ENCODE measurements at places on chromosomes 16 and 17. TPM values are rescaled to one million over a fixed set of nuclear protein-coding genes. Genes with fewer than 3 reads are reported as not detected.
A peak's percentile ranks its signal among the peaks of the same experiment; 100 is the strongest.

GRCh38 chr16:84093879-84094270 lies 22.9 kb downstream of the MBTPS1 start:
- no peak overlapping the region for H3K27ac ChIP-seq
- H3K4me3 ChIP-seq = no peak overlapping the region
- H3K4me1 ChIP-seq = peaks cover 29% of the 10 kb centered on the region
- H3K36me3 ChIP-seq = peaks cover 76% of the 10 kb centered on the region
- H3K27me3 ChIP-seq = no peaks in the 10 kb centered on the region

GRCh38 chr17:2241823-2242222 lies 61.8 kb downstream of the SMG6 start:
- no peaks in the 10 kb centered on the region for H3K4me1 ChIP-seq
- no peak for DNase-seq
- no peaks in the 10 kb centered on the region for H3K27me3 ChIP-seq
- H3K27ac ChIP-seq = no peak overlapping the region
- peaks cover 52% of the 10 kb centered on the region for H3K36me3 ChIP-seq
- H3K4me3 ChIP-seq = no peak overlapping the region

DNA sequence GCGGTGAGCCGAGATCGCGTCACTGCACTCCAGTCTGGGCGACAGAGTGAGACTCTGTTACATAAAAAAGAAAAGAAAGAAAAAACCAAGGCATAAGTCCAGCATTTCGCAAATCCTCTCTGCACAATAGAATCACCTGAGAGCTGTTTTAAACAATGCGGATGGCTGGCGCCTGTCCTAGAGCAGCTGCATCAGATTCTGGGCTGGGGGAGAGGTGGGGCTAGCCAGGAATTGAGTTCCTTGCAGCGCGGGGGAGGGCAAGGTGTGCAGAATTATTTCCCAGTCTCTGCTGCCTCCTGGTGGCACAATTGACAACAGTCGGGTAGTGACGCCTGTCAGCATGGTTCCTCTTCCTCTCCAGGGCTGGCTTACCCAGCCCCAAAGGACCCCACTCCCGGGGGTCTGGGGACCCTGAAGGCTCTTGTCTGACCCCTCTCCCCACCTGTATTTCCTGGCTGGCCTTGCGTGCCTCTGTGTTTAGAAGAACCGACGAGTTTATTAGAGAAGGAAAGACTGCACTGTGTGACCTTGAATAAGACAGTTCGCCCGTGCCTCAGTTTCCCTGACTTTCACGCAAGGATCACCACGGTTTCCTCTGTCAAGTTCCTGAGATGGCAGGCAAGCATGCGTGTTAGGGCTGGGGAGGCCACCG lies 41.1 kb upstream of the PLCG2 start:
- no peaks in the 10 kb centered on the region for H3K27me3 ChIP-seq
- no peak overlapping the region for H3K4me3 ChIP-seq
- DNase-seq = peak; percentile 94
- H3K4me1 ChIP-seq = peaks cover 9% of the 10 kb centered on the region
- no peak overlapping the region for H3K27ac ChIP-seq
- H3K36me3 ChIP-seq = no peaks in the 10 kb centered on the region

DNA sequence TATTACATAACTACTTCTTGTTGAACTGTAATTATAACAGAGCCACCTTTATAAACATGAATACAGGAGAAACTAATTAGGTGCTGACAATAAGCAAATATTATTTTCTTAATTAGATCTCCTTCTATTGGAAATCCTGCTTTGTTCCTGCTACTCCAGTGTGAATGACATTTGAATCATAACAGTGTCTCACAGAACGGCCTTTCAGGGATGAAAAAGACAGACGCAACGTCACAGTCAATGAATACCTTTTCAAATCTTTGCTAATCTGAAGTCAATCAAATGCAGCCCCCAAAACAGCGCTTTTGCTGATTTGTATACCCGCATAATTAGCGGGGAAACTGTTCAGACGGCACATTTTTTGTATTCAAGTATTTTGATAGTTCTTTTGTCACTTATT lies 240.4 kb upstream of the CDH8 start:
- DNase-seq = no peak
- H3K36me3 ChIP-seq = no peaks in the 10 kb centered on the region
- H3K27me3 ChIP-seq = no peaks in the 10 kb centered on the region
- H3K4me1 ChIP-seq = no peaks in the 10 kb centered on the region
- H3K4me3 ChIP-seq = no peak overlapping the region

- H3K4me1 ChIP-seq = no peaks in the 10 kb centered on the region
- no peaks in the 10 kb centered on the region for H3K36me3 ChIP-seq
- no peaks in the 10 kb centered on the region for H3K27me3 ChIP-seq
- no peak overlapping the region for H3K27ac ChIP-seq
- no peak overlapping the region for H3K4me3 ChIP-seq
- DNase-seq = no peak
These were observed 258.4 kb downstream of the MAP2K6 start for GRCh38 chr17:69672924-69673323.

GRCh38 chr16:89323120-89323960 lies 105.8 kb downstream of the ZNF778 start:
- H3K4me3 ChIP-seq = no peak overlapping the region
- H3K4me1 ChIP-seq = peaks cover 74% of the 10 kb centered on the region
- no peak for DNase-seq
- H3K36me3 ChIP-seq = peaks cover 28% of the 10 kb centered on the region
- no peaks in the 10 kb centered on the region for H3K27me3 ChIP-seq

- H3K27ac ChIP-seq = no peak overlapping the region
- no peaks in the 10 kb centered on the region for H3K27me3 ChIP-seq
- no peaks in the 10 kb centered on the region for H3K36me3 ChIP-seq
These were observed 98.8 kb downstream of the SYCE1L start for GRCh38 chr16:77297996-77298395.

DNA sequence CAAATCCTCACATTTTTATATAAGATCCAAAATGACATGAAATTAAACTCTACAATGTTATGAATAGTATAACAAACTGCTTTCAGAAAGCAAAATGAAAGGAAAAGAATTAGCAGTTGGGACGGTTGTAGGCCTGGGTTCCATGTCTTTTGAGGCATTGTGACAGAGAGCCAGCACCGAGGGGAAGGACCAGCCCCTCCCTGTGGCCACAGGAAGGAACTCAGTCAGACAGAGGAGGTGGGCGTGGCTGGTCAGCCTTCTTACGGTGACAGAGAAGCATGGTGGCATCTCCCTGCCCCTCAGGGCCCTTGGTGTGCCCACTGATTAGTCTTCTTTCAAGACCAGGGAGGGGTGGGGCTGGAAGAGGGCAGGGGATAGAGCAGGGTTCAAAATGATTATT lies 5.7 kb downstream of the ZNF319 start:
- H3K4me3 ChIP-seq = no peak overlapping the region
- H3K4me1 ChIP-seq = peaks cover 5% of the 10 kb centered on the region
- H3K27ac ChIP-seq = no peak overlapping the region

DNA sequence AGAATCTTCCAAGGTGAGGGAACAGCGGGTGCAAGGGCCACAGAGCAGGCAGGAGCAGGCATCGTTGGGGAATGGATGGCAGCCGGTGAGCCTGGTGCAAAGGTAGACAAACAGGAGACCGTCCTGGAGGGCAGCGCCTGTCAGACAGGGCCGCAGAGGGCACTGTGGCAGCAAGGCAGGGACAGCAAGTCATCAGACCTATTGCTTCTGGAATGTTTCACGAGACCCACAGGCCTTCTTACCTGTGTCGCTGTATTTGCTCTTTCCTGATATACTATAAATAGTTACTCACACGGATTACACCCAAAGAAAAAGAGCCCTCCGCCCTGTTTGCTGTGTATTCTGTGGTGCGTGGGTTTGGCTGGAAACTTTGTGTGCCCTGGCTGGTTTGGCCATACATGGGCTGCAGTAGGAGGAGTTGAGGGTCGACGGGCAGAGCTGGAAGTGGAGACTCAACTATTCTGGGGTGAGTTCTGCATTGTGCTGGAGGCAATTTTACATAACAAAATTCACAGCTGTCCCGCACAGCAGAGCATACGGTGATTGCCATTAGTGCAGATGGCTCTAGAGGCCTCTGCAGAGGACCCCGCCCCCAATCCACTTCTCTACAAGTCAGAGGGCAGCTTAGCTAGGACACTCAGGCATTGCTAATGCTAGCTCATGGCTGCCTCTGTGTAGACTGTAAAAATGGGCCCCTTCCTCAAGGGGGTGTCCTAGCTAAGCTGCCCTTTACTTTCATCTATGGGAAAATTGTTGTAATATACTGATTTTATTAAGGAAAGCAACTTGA lies 18.6 kb upstream of the POLR3E start:
- peaks cover 20% of the 10 kb centered on the region for H3K36me3 ChIP-seq
- no peaks in the 10 kb centered on the region for H3K27me3 ChIP-seq

GRCh38 chr16:20203272-20203671 lies 124.0 kb downstream of the GP2 start:
- H3K4me1 ChIP-seq = no peaks in the 10 kb centered on the region
- H3K27me3 ChIP-seq = no peaks in the 10 kb centered on the region
- no peaks in the 10 kb centered on the region for H3K36me3 ChIP-seq
- DNase-seq = no peak
- no peak overlapping the region for H3K4me3 ChIP-seq

- no peak for DNase-seq
- no peaks in the 10 kb centered on the region for H3K27me3 ChIP-seq
- H3K4me1 ChIP-seq = peaks cover 37% of the 10 kb centered on the region
- H3K36me3 ChIP-seq = peaks cover 12% of the 10 kb centered on the region
- H3K27ac ChIP-seq = no peak overlapping the region
These were observed 22.7 kb downstream of the PIEZO1 start for GRCh38 chr16:88762258-88762870.

DNA sequence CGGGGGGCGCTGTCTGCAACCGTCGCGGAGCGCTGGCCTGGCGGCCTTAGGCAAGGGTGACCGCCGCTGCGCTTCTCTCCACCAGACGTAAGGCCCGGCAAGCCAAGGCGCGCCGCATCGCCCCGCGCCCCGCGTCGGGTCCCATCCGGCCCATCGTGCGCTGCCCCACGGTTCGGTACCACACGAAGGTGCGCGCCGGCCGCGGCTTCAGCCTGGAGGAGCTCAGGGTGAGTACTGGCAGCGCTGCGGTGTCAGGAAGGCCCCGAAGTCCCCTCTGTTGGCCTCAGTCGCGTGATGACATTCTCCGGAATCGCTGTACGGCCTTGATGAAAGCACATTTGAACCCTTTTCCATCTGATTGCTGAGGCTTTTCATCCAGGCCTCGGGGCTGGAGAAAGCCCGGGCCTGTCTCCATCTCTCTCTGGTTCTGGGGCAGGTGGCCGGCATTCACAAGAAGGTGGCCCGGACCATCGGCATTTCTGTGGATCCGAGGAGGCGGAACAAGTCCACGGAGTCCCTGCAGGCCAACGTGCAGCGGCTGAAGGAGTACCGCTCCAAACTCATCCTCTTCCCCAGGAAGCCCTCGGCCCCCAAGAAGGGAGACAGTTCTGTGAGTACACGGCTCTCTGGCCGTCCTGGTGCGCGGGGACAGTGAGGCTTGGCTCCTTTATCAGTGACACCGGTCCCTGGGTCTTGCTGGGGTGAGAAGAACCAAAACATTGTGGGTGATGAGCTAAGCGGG lies 831 bp downstream of the RPL13 start:
- no peak for DNase-seq
- peaks cover 25% of the 10 kb centered on the region for H3K4me1 ChIP-seq
- peaks cover 10% of the 10 kb centered on the region for H3K27me3 ChIP-seq

- H3K4me1 ChIP-seq = no peaks in the 10 kb centered on the region
- no peaks in the 10 kb centered on the region for H3K36me3 ChIP-seq
- no peaks in the 10 kb centered on the region for H3K27me3 ChIP-seq
- DNase-seq = no peak
These were observed 1334.8 kb downstream of the CDH11 start for GRCh38 chr16:63787014-63787413.

DNA sequence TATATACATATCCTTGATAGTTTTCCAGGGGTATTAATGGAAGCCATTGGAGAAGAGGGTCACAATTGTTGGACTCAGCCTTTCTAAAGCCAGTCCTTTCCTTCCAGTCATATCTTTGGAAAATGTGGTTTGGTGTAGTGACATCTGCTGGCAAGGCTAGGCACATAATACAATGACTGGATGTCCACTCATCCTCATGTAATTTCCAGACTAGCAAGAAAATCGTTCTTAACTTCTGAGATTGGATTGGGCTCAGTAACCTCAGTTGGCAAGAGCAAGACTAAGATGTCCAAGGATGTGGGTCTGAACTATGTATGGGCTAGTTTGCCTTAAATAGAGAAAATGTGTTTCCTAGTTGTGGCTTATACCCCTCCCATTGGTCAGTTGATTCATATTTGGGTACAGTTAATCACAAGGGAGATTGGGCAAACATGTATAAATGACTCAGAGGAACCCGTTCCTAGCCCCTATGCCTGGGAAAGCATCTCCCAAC lies 8.7 kb upstream of the KAT7 start:
- no peak for DNase-seq
- H3K4me3 ChIP-seq = no peak overlapping the region
- no peaks in the 10 kb centered on the region for H3K27me3 ChIP-seq

GRCh38 chr16:586645-587590 lies 2.9 kb upstream of the RAB40C start:
- H3K4me3 ChIP-seq = no peak overlapping the region
- DNase-seq = no peak
- H3K4me1 ChIP-seq = peaks cover 19% of the 10 kb centered on the region
- peaks cover 13% of the 10 kb centered on the region for H3K36me3 ChIP-seq
- H3K27ac ChIP-seq = no peak overlapping the region

DNA sequence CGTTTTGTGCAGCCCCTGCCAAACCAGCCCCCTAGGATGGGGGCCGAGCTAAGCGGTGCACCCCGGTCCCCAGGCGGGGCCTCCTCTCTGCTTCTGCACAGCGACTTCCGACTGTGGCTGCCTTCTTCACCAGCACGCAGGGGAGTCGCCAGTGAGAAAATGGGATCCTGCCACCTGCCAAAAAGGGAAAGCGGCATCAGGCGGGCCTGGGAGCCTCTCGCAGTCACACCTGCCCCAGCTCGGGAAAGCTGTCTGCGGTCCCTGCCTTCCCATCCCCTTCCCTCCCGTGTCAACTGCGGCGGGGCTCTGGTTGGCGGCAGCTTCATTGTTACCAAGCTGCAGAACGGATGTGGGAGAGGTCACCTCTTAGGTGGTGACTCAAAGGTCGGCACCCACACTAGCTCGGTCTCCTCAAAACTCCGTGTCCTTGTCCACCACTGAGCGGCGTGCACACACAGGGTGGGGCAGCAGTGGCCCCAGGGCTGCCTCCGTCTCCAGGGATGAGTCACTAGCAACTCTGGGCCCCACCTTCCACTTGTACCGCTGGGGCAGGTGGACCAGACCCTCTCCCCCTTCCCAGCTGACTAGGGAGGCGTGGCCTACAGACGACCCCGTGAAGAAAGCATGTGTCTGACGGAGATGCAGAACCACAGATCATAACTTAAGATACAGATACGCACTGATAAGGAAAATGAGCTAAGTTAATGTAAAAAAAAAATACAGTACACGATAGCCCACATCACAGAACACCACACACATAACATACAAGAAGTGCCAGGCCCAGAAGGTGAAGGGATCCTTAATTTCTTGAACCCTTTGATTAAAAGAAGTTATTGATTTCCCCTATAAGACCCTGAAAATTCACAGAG lies 1.5 kb upstream of the PCYT2 start:
- H3K4me3 ChIP-seq = no peak overlapping the region
- H3K27me3 ChIP-seq = no peaks in the 10 kb centered on the region
- H3K4me1 ChIP-seq = peaks cover 29% of the 10 kb centered on the region
- peaks cover 54% of the 10 kb centered on the region for H3K36me3 ChIP-seq
- no peak overlapping the region for H3K27ac ChIP-seq
- DNase-seq = no peak

Gene GP1BA
- total RNA-seq = 0.14 TPM

Gene SETD1A
- 2.4 TPM for total RNA-seq

Gene C16orf89
- 1.4 TPM for total RNA-seq

Gene ELMO3
- 2.3 TPM for total RNA-seq

Gene SPIRE2
- 1.6 TPM for total RNA-seq

Gene ADAP2
- total RNA-seq = 8.1 TPM

Gene CYGB
- total RNA-seq = 1.6 TPM

Gene KRT34
- 0.52 TPM for total RNA-seq

Gene DOK4
- total RNA-seq = 4.1 TPM
